H9 (cell line): ENCODE measurements at places on chromosomes 7 and 10. TPM values are rescaled to one million over a fixed set of nuclear protein-coding genes. Genes with fewer than 3 reads are reported as not detected.
A peak's percentile ranks its signal among the peaks of the same experiment; 100 is the strongest.

DNA sequence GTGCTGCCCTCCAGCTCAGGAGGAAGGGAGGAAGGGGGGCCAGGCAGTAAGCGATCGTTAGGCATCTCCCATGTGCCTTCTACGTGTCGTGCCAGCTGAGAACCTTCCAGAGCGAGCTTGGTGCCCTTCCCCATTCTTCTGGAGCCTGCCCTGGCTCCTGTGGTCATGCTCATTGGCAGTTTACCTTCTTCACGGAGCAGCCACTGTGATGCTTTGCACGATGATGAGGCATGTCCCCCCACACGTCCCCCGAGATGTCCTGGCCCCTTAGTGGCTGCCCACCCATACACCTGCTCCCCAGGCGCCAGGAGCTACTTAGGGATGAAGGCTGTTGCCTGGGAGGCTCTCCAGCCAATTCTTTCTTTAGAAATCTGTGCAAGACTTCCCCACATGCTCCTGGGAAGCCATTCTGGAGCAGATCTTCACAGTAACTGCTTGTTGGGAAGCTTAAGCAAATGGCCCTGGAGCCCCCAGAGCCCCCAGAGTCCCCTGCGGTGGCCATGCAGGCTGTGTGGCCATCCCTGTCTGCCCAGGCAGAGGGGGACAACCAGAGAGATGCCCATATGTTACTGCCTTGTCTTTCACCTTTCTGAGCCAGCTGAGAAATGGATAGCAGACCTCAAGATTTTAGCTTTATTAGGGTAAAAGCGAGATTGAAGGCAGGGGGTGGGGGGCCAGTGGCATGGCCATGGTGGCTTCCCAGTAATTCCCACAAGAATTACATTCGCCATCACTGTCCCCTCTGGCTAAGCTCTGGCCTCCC is 199.0 kb downstream of the EBF3 start:
- DNase-seq = peak; percentile 9

DNA sequence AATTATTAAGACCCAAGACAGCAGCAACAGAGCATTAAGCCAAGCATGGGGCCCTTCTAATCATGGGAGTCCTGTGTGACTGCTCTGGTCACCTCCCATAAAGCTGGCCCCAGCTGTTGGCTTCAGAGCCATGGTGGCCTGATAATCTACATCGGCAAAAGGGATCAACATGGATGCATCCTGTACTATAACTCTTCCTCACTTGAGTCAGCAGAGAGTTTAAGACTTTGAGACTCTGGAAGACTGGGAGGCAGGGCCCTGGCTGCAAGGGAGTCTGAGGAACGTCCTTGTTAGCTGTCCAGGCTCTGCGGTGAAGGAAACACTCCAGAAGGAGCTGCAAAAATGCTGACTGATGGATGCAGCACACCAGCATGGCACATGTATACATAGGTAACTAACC is 95.0 kb upstream of the KIAA1217 start:
- no peak for DNase-seq

DNA sequence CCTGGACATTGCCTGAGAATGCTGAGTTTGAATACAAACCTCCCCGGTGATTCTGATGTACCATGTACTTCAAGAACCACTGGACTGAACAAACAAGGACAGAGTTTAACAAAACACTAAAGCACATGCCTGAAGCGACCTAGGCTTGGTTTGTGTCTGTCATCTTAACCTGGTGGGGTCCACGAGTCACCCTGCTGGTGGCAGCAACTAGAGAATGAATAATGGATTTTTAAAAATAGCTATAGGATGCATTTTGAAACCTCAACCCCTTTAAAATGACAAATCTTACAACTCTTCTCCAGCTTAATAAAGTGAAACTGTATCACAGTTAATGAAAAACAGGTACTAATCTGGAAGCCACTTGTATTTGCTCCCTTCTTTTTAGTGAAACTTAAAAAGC is 25.2 kb downstream of the CDHR3 start:
- no peak for DNase-seq

- DNase-seq = no peak
Measured at GRCh38 chr7:80026766-80027165, 107.9 kb upstream of the GNAI1 start.

DNA sequence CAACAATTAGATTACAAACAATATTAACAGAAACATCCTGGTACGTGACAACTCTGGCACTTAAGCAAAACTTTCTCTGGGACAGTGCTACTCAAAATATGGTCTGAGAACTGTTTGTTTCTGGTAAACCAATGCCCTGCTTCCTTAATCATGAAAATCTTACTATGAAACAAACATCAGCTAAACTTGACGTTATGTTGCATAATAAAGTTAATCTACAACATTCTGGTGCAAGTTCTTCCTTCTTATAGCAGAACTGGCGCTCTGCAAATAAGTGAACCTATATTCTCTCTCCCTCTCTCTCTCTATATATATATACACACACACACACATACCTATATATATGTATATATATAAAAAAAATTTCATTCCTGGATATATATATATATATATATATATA is 7.8 kb downstream of the C7orf33 start:
- no peak for DNase-seq

DNA sequence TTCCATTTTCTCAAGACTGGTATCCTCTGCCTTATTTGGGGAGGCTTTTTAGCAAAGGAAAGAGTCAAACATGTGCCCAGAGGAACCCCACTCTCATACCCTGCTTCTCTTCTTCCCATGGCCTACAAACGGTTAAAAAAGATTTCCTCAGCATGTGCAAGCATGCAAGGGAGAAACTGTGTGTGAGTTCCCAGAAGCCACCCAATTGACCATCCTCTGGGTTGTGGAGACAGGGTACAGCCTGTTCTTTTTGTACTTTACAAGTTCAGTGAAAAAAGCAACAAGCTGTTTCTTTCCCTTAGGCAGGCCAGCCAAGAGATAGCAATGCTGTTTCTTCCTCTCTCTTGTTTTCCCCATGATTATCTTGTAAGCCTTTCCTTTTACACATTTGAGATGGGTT is 68.8 kb upstream of the MTPN start:
- no peak for DNase-seq

- DNase-seq = peak; percentile 46
Measured at GRCh38 chr10:80144067-80144695, 11.7 kb downstream of the PLAC9 start.

DNA sequence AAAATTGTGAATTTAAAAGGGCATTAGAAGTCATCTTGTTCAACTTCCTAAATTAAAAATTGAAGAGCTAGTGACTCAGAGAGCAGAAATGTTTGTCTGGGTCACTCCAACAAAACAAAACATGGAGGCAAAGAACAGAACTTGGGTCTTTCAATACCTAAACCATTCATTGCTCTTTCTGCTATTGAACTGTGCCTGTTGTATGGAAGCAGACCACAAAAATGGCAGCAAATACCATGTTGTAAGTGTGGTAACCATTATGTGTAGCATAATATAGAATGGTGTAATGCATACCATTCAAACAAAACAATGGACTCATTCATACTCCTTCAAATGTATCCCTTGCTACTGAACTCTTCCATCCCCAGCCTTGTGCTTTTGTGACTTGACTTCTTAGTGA is 360.2 kb upstream of the NRG3 start:
- DNase-seq = no peak

GRCh38 chr10:70784471-70784870 is 706 bp downstream of the TBATA start:
- no peak for DNase-seq

TBX20 gene
- not detected in 2 replicates for total RNA-seq
